ENCODE measurements at places on chromosomes 7 and 10.
A peak's percentile ranks its signal among the peaks of the same experiment; 100 is the strongest.

DNA sequence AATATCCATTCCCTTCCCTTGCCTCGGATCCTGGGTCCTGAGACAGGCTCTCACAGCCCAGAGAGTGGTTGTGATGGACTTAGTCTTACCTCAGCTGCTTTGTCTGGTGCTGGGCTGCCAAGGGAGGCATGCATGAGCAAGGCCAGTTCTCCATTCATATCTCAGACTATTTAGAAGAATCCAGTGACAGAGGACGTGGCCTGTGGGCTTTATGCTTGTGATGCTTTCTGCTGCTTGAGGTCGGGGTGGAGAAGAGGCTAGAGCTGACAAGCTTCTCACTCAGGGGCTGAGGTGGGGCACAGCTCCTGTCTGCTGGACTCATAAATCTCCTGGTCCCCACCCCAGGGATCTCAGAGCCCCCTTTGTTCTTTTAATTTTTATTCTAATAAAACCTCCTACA, 66.8 kb downstream of the DNAJC12 start:
- no peak for DNase-seq

DNA sequence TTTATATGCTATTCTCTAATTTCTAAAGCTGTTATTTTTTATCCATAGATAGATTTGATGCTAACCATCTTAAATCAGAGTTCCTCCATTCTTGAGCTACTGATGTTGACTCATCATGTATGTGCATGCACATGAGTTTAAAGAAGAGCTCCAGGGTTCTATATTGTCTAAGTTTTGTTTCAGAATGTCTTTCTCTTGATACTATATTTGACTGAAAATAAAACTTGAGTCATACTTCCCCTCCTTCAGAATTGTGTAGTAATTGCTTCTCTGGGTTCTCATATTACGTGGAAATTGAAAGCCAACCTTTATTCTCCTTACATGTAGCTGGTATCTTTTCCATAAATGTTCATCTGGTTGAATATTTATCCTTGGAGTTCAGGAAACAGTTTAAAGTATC, 89.4 kb downstream of the LRRTM3 start:
- DNase-seq, result no peak

DNA sequence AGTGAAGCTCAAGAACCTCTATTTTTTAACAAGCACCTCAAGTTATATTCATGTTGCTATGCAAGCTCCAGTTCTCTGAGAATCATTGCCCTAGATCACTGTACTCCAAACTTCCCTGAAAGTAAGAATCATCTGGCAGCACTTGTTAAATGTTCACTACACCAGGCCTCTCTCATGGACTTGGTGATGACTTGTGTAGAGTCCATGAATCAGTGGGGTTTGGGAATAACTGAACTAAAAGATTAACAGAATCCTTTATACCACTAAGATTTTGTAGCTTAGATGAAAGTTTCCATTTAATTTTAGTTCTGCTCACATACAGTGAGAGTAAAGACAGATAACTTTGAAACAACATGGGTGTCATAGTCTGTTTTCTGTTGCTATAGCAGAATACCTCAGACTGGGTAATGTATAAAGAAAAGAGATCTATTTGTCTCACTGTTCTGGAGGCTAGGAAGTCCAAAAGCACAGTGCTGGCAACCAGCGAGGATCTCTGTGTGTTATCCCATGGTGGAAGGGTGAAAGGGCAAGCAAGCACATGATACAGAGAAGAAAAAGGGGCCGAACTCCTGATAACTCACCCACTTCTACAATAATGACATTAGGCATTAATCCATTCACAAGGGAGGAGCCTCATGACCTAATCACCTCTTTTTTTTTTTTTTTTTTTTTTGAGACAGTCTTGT, 27.9 kb upstream of the AOAH start:
- DNase-seq, result no peak

DNA sequence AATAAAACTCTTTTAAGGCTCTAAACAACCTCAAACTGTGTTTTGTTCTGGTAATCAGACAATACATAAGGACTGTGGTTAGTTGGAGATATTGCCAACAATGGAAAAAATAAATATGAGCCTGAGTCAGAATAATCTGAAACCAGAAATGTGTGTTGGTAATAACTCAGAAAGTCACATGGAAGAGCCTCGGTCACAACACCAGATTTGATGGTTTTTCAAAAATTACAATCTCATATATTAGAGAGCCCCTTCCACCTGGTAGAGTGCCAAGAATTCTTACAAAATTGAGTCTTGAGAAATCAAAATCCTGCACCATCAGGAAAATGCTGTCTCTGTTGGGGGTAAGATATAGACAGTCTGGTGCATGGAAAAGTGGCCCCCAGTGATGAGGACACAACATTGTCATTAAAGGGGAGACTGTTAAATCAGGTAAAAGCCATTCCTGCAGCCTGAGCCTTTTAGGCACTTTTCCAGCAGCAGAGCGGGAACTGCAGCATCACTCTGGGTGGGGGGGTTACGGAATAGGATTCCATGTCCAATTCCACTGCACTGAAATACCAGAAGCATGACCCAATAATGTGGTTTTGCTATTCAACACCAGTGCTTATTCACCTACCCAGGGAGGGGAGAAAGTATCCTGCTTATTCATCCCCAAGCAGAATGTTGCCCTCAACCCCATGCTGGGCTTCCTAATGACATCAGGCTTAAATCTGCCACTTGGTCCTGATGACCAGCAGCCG, 9.5 kb upstream of the ADAM12 start:
- DNase-seq, result peak; percentile 98

DNA sequence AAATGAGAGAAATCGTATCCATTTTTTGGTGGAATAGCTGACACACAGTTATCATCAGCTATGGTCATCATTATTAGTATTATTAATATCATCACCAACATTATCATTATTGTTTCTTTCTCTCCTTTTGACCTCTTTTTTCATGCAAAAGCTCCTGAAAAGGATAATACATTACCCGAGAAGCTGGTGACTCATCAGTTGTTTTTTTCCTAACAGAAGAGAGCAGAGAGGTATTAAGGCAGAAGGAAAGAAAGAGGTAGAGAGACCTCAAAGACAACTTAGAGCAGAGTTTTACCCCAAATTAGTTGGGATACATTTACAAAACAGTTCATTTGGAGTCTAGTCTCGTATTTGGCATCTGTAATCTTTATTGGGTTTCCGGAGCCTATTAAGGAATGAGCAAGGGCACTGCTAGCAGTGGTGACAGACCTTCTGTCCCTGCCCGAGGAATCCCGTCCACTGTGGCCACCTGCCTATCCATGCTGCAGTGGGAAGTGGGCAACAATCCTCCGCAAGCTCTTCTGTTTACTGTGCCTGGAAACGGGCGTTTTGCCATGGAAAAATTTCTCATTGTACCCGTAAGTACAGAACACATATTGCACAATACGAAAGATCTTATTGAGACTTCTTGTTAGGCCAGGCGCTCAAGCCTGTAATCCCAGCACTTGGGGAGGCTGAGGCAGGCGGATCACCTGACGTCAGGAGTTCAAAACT, 170.0 kb upstream of the MKLN1 start:
- peak; percentile 91 for DNase-seq

DNA sequence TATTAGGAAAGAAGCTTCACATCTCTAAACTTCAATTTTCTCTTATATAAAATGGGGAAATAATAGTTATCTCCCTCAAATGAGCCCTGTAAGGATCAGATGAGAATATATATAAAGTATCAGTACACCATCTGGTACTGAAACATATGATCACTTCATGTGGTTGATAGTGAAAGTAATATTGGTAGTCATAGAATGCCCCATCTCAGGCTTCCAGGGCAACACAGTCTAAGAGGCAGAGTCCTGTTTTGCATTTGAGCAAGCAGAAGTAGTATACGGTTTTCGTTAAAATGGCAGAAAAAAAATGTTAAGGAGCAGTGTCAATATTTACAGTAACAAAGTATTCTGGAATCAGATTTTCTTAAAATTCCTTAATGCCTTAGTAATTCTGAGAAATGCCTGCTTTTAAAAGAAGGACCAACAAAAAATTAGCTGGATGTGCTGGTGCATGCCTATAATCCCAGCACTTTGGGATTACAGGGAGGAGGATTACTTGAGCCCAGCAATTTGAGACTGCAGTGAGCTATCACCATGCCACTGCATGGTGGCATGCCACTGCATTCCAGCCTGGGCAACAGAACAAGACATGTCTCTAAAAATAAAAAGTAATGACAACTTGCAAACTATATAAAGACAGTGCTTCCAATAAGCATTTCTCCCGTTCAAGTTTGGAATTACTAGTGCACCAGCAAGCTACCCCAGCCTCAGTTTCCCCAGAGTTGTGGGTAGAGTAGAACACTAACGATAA, 19.8 kb downstream of the KBTBD2 start:
- no peak for DNase-seq

GRCh38 chr10:17576768-17577167, 40.4 kb downstream of the HACD1 start:
- DNase-seq, result no peak

- DNase-seq, result no peak
These were observed 461.4 kb downstream of the KCNMA1 start for GRCh38 chr10:77176232-77176631.

Data from AG10803 (cell line).